Stimulated activated CD4-positive, alpha-beta T cell treated with anti-CD3 and anti-CD28 coated beads, TNF-alpha, amount 100 ng/mL, for 24 hours (primary cell): ENCODE measurements at places on chromosomes 12 and 14.

GRCh38 chr12:102816816-102817434 lies 100.1 kb downstream of the PAH start:
- DNase-seq: no peak

- no peak for DNase-seq
These were observed 1765.0 kb upstream of the FLRT2 start for GRCh38 chr14:83764656-83765599.

- no peak for DNase-seq
These were observed 1822.0 kb upstream of the SEL1L start for GRCh38 chr14:83355609-83356008.

- DNase-seq: peak; percentile 58
These were observed 54.0 kb downstream of the ZNF641 start for GRCh38 chr12:48296586-48297282.

DNA sequence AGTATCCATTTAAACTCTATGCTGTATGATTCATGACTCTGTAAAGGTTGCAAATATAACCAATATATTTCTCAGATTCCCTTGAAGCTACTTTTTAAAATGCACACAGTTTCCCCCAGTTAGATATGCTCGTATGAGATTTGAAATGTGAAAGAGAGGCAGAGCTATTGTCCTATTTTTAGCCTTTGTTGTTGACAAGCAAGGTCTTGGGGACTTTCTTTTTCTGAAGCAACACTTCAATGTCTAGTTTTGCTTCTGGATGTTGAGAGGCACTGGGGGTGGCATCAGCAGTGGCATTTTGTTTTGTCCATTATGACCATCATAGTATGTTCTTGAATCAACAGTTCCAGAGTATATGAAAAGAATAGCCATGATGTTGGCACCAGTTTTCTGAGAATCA lies 63.4 kb downstream of the ASCL1 start:
- DNase-seq: no peak

DNA sequence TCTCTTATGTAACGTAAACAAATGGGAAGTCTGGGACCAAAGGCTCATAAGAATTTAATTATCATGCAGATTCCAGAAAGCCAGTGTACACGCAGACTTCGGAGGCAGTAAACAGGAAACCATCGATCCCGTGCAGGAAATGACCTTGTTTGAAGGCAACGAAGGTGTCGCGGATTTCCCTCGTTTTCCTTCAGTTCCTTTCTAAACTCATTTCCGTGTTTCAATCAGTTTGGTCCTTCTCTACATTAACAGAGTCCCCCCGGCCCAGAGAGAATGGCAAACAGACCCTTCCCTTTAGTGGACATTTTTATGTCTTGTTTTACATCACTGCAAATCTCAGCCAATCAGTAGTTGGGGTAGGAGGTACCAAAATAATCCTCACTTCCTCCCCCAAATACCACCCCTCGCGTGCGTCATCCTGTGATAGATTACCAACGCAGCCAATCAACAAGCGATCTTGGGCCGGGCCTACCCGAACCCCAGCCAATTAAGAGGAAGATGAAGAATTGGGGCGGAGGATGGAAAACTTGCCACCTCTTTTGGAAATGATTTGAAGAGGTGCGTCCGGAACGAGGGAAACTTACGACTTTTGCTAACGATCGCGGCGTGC lies 6.1 kb upstream of the FOXJ2 start:
- peak; percentile 94 for DNase-seq

GRCh38 chr12:72246370-72246769 lies 25.8 kb upstream of the TRHDE start:
- DNase-seq: no peak

- DNase-seq: no peak
These were observed 121.3 kb downstream of the PDE3A start for GRCh38 chr12:20489645-20490044.

GRCh38 chr12:66143868-66144267 lies 13.3 kb upstream of the LLPH start:
- DNase-seq: no peak

DNA sequence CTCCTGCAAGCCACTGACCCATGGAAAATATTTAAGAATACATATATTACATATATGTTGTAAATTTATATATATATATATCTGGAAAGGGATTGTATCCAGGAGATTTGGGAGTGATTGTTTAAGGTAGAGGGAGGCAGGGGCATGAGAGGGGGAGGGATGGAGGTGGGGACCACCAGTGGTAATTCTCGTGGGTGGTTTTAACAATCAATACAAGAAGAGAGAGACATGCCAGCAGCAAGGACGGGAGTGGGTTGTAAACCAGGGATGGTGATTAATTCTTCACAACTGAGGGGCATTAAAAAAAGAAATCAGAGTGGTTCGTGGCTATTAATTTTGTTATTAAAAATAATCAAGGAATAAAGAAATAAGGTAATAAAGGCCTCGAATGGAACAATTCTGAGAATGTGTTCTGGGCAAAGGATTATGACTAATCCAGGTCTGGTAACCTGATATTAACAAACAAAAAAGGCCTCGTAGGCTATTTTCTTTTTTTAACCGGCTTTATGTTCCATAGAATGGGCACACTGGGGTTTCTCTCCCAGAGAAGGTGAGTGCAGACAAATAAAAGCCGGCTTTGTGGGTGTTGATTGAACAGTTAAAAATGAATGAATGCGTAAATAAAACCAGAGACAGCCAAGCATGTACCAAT lies 8.3 kb upstream of the RTL1 start:
- no peak for DNase-seq

DNA sequence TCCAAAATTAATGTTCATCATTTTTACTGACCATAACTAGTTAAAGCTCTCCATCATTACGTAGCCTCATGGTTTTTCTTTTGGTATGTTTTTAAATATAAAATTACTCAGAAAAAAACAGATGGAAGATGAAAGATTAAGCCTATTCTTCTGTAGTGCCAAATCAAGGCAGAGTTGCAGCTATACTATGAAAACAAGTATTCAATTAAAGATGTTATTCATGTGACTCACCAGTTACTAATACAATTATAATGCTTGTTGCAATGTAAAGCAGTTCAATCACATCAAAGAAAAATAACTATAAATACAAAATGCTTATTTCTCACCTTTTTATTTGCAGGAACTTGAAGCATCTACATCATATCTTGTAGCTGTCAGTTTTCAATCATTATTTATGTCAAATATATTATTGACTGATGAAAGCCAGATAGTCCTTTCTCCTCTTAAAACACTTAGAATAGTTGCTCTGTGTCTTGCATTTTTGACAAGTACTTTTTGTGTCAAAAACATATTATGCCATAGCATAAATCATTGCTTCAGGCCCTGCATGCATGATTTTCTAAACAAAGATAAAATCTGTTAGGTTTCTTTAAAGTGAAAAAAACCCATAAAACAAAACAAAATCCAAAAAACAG lies 36.0 kb upstream of the TRHDE start:
- no peak for DNase-seq

DNA sequence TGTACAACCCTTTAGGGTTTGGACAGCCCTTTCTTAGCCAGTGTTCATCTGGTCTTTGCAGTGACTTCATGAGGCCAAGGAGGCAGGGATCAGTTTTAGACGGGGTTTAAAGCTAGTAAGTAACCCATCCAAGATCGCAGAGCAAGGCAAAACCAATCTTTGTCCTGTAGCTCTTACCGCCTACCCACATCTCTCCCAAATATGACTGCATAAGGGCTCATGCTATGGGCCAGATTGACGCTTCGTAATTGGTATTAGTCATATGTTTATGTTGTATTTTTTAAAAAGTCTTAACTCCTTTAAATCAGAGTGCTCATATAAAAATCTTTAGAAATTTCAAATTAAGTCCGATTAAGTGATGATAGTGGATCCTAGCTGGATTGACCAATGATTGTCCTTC lies 3.7 kb upstream of the CLMN start:
- DNase-seq: no peak

DNA sequence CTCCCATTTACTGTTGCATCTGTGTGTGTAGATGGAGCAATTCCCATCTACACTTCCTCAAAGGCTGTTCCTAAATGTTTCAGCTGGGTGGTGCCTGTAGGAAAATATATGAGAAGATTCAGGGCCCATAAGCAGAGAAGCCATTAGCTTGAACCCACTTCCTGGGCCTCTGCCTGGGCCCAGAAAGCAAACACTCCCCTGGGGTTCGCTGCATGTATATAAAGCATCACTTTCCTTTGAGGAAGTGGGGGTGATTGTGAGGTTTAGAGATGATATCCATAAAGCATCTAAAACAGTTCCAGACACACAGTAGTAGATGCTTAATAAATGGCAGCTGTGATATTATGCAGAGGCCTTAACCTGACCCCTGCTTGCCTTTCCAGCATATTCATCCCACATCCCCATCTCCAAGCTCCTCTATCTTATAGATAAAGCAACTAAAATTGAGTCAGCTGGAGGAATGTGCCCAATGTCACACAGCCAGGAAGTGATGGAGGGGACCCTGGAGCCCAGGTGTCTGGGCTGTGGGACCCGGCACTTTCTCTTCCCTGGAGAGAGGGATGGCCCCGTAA lies 280.0 kb upstream of the CRY1 start:
- no peak for DNase-seq

DNA sequence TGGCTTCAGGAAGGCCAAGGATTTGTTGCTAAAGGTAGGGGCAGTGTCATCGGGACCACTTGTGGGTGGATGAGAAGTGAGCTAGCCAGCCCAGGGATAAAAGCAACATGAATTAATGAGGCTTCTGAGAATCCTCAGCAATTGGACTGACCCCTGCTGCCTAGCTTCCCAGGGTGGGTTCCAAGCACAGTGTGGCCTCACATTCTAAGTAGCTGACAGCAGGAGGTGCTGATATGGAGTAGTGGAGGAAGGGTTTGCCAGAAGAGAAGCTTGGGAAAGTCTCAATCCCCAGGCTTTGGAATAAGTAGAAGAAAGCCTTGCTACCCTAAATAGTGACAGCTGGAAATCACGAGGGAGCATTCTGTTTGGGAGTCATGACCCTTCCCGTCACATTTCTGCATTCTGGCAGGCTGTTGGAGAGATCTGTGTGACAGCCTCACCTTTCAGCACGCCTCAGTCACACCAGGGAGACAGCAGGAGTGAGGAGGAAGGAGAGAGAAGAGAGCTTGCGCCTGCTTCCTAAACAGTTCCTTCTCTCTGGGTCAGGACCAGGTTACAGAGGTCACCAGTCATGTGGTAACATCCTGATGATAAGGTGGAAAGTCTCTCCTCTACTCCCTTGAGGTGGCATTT lies 31.2 kb downstream of the DACT1 start:
- no peak for DNase-seq

GRCh38 chr12:4545195-4545594 lies 6.5 kb downstream of the RAD51AP1 start:
- DNase-seq: no peak

DNA sequence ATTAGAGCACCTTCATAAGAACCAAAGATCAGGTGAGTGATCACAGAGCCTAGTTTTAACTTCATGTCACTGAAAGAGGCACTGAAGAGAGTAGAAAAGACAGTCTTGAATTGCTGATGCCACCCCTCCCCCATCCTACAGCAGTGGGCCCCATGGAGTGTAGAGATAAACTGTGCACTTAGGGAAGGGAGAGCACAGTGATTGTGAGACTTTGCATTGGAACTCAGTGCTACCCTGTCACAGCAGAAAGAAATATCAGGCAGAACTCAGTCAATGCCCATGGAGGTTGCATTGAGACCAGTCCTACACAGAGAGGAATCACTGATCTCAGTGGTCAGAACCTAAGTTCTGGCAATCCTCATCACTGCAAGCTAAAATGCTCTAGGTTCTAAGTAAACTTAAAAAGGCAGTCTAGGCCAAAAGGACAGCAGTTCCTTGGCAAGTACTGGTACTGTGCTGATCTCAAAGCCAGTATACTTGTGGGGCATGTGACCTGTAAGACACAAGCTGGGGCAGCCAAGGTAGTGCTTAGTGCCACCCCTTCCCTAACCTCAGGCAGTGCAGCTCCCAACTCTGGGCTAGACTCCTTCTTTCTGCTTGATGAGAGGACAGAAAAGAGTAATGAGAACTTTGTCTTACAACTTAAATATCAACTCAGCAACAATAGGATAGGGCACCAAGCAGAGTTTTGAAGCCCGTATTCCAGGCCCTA lies 94.1 kb downstream of the FSCB start:
- DNase-seq: no peak

- no peak for DNase-seq
These were observed 96.3 kb downstream of the GALC start for GRCh38 chr14:87896393-87897380.

- no peak for DNase-seq
These were observed 50.9 kb upstream of the INSM2 start for GRCh38 chr14:35482994-35483515.

- peak; percentile 78 for DNase-seq
These were observed 30.7 kb downstream of the P2RX4 start for GRCh38 chr12:121240484-121241101.

DNA sequence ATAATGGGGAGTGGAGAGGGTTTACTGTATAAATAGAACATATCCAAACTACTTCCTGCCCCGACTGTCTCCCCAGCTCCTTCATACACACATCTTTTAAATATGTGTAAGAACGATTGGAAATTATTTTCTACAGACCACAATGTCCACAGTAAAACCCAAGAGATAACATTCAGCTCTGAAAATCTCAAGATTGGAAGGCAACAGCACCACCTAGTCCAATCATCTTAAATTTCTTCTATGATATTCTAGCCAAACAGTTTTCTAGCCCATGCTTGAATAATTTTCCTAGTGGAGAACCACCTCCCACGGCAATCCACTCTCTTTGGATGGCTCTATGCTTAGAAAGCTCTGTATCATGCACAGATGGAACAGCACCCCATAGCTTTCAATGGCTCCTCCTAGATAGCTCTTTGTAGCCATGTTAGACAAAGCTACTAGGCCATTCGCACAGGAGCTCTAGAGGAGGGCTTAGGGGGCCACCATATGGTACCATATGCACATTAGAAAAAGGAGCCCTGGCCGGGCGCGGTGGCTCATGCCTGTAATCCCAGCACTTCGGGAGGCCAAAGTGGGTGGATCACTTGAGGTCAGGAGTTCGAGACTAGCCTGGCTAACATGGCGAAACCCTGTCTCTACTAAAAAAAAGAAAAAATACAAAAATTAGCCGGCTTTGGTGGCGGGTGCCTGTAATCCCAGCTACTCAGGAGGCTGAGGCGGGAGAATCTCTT lies 18.1 kb downstream of the VDR start:
- no peak for DNase-seq

DNA sequence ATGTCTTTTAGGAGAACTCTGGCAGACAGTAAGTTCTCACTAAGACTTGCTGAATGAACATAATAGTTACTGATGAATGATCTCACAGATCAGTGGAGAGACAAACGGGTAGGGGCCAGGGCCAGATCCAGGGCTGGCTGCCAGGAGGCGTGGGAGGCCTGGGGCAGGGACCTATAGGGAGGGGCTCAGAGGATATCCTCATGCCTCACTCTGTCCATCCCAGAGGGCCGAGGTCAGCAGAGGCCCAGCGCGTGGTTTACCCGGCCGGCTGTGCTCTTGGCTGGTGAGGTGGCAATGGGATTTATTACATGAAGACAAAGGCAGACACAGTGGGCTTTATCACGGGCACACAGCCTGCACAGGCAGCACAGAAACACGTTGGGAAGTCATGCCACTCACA lies 85.4 kb downstream of the CHGA start:
- DNase-seq: no peak
